ENCODE measurements at places on chromosomes 7 and 10.

- DNase-seq = no peak
Measured at GRCh38 chr7:99000196-99000903, 122.0 kb downstream of the TRRAP start.

DNA sequence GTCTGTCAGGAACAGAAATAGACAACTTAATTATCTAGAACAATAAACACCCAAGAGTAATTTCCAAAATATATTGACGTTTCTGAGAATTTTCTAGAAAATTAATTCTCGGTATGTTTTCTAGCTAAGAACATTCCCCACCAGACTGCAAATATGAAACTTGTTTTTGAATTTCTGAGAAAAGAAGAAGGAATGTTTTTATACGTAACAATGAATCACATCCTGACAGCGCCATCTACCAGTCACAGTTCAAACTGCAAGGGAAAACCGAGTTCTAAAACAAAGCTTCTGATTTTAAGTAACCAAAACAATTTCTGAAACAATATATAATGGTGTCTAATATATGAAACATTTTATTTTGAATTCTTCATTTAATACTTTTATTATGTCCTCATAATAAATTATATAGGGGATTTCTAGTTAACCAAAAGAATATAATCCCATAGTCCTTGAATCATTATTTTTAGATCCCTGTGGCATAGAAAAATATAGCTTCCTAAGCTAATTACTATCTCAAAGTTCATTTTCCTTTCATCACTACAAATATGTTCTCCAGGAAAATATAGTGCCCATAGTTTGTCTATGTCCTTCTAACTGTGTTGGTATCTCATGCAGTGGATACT lies 34.5 kb upstream of the MEOX2 start:
- DNase-seq = peak; percentile 51

DNA sequence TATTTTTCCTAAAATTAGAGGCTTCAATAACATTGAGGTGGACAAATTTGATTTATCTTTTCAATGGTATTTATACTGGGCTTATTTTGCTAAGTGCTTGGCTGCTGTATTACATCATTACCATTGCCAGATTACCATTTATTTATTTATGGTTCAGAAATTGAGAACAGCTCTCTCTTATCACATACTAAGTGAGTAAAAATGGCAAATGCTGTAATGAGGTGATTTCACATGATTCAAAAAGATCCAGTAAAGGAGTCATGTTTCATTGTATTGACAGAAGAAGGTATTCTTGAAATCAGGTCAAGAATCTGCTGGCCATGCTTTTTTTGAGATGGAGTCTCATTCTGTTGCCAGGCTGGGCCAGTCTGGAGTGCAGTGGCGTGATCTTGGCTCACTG lies 322.6 kb downstream of the KIF20B start:
- no peak for DNase-seq

GRCh38 chr7:133183042-133183794 lies 69.7 kb upstream of the EXOC4 start:
- DNase-seq = peak; percentile 2

GRCh38 chr7:47602272-47603004 lies 20.5 kb upstream of the TNS3 start:
- DNase-seq = no peak

- no peak for DNase-seq
Measured at GRCh38 chr7:77537136-77537777, at the start of gene PTPN12. Gene PTPN12 (plus strand): TSS chr7:77537295. CDS start chr7:77537547, 252 bp downstream.

GRCh38 chr10:34124522-34125035 lies 690.5 kb downstream of the PARD3 start:
- DNase-seq = peak; percentile 88

- DNase-seq = no peak
Measured at GRCh38 chr10:127935071-127935561, 28.2 kb downstream of the PTPRE start.

GRCh38 chr7:135248546-135248945 lies 14.9 kb downstream of the STRA8 start:
- DNase-seq = no peak

- DNase-seq = no peak
Measured at GRCh38 chr10:62402508-62402907, 28.3 kb downstream of the ZNF365 start.

DNA sequence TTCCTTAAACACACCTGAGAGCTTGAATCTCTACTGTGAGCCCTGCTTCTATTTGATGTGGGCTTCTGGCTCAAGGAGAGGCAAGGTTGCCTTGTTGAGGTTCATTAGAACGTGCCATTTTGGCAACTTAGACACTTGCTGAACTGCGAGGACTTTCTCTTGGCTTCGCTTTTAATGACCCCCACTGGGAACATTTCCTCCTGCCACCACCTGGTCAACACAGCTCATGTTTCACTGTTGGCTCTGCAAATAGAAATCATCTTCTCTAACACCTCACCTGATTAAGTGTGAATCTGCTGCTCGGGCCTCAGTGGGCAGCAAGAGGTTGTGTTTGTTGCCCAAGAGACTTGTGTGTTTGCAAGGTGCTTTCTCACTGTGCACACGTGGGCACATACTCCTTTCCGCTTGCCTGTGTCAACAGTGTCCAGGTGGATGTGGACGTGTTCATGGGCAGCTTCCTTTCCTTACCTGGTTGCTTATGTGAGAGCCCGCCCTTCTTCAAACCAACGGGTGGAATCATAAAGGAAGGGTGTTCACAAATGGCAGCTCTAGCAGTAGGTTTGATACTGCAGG lies 147.0 kb downstream of the NRP1 start:
- DNase-seq = no peak

DNA sequence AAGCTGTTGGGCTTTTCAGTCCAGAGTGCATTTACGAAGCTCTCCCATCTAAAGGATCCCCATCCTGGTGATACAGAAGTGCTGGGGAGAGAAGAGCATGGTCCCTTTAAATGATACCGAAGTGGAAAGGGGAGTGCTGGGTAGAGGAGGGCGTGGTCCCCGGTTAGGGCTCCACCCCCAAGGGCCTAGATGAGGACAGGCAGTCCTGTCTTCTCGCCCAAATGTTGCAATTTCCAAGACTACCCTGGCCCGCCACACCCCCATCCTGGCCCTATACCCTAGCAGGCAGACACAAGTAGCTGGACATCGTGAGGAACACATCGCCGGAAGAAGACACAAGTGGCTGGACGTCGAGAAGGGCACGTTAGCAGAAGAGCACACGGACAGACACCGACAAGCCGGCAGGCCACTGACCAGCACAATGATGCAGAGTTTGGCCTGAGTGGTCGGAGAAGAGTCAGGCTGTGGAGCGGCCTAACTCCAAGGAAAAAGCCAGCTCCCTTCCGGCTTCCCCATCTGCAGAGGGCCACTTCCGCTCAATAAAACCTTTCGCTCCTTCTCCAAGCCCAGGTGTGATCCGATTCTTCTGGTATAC lies 439.5 kb upstream of the NRP1 start:
- DNase-seq = no peak

DNA sequence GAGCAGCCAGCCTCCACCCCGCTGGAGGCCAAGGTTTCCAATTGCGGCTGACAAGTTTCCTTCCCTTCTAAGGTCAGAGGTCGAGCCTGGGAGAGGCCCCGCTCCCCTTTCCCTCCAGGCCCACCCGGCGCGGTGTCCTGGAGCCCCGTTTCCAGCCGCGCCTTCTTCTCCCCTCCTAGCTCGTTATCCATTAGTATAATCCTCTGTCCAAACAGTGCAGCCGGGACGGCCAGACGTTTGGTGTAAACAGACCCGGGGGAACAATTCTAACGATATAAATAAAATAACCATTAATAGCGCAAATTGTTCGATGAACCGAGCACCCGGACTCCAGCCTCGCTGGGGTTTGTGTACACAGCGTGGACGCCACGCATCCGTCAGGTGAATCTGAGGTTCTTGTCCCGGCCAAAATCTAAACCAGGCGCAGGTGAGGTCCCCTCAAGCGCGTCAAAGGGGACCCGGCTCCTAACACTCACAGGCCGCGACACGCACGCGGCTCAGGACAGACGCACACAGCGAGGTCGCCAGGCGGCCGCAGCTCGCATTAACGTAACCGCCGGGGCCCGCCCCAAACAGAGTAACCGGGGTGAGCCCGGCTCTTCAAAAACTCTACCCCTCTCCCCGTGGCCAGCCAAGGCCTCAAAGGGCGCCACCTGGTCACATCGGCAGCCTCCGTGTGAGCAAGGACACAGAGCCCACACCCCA lies 10.8 kb upstream of the NKX2-3 start:
- no peak for DNase-seq

- DNase-seq = no peak
Measured at GRCh38 chr7:126203185-126203584, 1049.6 kb downstream of the GRM8 start.

DNA sequence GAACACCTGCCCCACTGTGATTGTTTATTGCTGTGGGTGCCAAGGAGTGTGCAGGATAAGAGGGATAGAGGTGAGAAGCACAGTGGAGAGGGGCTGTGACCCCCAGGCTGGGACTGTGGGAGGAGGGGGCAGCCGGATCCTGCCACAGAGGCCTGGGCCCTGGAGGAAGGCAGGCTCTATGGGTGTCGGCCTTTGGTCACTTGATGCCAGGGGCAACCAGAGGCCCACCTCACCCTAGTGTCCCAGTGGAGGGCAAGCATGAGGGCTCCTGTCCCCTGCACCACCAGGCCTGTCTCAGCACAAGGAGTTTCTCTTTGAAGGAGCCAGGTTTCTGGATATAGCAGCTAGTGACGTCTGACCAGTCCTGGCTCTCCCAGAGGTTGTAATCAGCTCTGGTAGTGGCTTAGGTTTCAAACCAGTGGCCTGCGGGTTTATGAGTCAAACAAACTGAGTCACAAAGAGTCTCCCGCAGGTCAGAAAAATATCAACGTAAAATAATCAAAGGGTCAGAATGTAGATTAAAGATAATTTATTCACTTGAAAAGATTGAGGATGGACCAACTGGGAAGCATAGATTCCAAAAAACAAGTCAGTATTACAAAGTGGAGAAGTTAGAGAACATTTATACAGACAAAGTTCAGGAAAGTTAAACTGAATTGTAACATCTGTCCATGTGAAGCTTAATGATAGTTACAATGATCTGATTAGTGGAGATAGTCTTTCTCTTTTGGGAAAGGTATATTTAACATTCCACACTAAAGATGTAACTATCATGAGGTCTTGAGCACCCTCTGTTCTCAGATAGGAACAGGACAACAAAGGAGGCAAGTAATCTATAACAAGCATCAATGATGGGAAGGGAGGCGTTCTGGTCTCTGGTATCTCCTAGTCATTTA lies 37.2 kb upstream of the ZNF488 start:
- DNase-seq = peak; percentile 86

GRCh38 chr7:124086843-124087242 lies 54.0 kb upstream of the TMEM229A start:
- DNase-seq = no peak

GRCh38 chr10:34647875-34648865 lies 166.9 kb downstream of the PARD3 start:
- DNase-seq = no peak

GRCh38 chr10:60188548-60188947 lies 201.1 kb downstream of the ANK3 start:
- no peak for DNase-seq

- DNase-seq = peak; percentile 99
Measured at GRCh38 chr7:152463709-152464311, 28.0 kb upstream of the KMT2C start.

GRCh38 chr10:12628964-12629766 lies 279.8 kb downstream of the CAMK1D start:
- no peak for DNase-seq

GRCh38 chr7:901388-902154 lies 25.2 kb downstream of the GET4 start:
- DNase-seq = peak; percentile 90

- DNase-seq = no peak
Measured at GRCh38 chr7:48366096-48366495, 194.8 kb downstream of the ABCA13 start.

- DNase-seq = no peak
Measured at GRCh38 chr7:37769726-37770125, 78.7 kb upstream of the NME8 start.

DNA sequence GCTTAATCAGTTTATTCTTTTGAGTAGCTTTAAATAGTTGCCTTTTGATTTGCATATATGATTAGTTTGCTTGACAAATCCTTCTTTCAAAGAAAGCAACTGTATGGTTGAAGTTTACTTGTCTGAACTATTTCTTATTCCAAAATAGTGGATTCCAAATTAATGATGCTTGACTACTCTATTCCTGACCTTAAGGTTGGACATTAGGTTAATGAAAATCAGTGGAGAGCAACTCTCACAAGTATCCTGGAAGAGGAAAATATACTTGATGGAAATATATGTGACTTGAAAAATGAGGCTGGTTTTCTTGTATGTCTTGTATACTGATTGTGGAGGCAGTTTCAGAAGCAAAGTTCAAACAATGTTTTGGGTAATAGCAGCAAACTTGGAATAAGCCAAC lies 369.2 kb upstream of the PODXL start:
- no peak for DNase-seq

GRCh38 chr7:29878081-29878688 lies 71.9 kb downstream of the WIPF3 start:
- peak; percentile 54 for DNase-seq

GRCh38 chr10:12797471-12798262 lies 203.8 kb downstream of the CCDC3 start:
- DNase-seq = no peak

GRCh38 chr10:30207485-30208052 lies 141.5 kb downstream of the MTPAP start:
- peak; percentile 65 for DNase-seq

GRCh38 chr7:24835643-24836042 lies 78.4 kb upstream of the GSDME start:
- no peak for DNase-seq

Data from EL (cell line).